Nucleus accumbens (tissue), 56 donors: ENCODE measurements at places on chromosomes 2 and 18.

DNA sequence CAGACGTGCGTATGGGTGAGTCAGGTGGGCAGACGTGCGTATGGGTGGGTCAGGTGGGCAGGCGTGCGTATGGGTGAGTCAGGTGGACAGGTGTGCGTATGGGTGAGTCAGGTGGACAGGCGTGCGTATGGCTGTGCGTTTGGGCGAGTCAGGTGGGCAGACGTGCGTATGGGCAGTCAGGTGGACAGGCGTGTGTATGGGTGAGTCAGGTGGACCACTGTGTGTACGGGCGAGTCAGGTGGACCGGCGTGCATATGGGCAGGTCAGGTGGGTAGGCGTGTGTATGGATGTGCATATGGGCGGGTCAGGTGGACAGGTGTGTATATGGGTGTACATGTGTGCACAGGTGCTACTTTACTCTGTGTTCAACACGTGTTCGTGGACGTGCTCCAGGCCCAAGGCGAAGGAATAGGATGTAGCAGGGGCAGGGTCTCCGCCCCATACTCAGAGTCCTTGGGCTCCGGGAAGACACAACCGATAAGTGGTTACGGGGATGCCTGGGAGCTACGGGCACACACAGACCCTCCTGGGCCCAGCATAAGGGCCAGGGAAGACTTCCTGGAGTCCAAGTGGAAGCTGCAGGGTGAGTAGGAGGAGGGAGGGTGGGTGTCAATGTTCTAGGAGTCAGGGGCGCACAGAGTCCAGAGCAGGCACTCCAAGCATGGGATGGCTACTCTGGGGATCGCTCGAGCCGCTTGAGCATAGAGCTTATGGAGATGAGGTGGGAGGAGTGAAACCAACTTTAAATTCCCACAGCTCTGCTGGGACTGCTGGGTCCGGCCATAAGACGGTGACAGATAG is 27.1 kb upstream of the KLF11 start:
- DNase-seq: no peak

- DNase-seq: no peak
Measured at GRCh38 chr18:51089691-51090090, 59.7 kb downstream of the SMAD4 start.

DNA sequence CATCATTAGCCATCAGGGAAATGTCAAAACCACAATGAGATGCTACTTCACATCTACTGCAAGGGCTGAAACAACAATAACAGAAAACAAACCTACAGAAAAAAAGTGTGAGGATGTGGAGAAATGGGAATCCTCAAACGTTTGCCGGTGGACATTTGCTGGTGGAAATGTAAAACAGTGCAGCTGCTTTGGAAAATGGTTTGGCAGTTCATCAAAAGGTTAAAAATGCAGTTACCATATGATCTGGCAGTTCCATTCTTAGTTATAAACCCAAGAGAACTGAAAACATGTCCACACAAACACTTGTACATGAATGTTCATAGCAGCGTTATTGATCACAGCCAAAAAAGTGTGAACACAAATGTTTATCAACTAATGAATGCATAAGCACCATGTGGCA is 44.2 kb downstream of the PROC start:
- no peak for DNase-seq

DNA sequence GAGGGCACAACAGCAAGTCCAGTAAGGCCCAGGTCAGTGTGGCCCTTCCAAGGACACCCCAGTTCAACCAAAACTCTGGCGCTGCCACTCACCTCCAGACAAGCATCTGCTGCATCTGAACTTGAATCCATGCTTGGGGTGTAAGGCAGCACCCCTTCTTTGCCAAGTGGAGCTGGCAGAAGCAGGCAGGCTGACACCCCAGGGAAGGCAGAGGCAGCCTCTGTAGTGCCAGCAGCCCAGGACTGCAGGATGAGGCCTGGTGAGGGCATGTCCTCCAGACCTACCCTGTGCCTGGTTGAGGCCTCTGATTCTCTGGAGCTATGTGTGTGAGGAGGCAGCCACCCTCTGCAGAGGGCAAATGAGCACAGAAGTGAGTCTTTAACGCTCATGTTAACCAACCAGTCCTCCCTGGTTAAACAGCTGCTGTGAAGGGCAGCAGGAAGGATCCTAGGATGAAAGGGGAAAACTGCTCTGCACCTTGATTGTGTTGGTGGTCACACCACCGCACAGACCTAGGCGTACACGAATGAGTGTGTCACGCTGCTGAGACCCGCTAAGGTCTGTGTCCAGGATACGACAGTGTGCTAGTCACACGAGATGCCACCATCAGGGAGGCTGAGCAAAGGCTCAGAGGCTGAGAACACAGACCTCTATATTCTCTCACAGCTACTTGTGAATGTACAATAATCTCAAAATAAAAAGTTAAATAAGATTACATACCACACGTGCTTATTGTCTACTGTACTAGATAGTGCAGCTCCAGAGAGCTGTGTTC is 2.2 kb downstream of the PARD6G start:
- no peak for DNase-seq

GRCh38 chr18:64259871-64260270 is 111.0 kb upstream of the LINC00305 start:
- no peak for DNase-seq

DNA sequence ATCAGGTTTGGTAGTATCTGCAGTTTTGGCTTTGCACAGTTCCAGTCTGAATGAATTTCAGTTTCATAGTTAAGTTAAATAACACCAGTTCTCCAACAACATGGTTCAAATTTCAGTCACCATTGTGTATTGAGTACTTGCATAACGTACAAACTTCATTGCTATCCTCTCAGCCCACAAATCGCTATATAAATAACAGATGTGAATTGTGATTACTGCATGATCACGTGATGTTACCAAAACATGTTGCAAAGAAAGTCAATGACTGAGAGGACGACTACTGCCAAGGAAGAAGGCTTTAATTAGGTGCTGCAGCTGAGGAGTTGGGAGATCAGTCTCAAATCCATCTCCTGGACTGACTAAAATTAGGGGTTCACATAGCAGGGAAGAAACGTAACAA is 48.2 kb downstream of the COL4A4 start:
- no peak for DNase-seq

- DNase-seq: no peak
Measured at GRCh38 chr2:136932700-136933099, 167.4 kb downstream of the THSD7B start.

DNA sequence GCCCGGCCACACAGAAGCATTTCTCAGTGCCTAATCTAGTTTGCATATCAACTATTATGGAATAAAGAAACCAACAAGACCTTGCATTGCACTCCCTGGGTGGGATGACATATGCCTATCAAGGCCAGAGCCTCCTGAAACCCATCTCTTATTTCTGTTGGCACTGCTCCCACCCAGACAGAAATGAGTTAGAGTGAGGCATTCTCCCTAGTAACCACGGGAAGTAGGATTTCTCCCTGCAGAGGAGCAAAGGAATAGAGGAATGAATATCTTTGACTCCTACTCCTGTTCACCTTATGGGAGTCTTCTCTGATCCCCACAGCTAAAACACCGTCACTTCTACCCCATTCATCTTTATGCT is 24.2 kb upstream of the SCYGR1 start:
- no peak for DNase-seq

GRCh38 chr2:196376984-196377877 is 205.9 kb upstream of the STK17B start:
- DNase-seq: no peak

- peak; percentile 39 for DNase-seq
Measured at GRCh38 chr18:4455113-4455811, at the start of gene DLGAP1. DLGAP1 (minus strand) TSS chr18:4455307.

DNA sequence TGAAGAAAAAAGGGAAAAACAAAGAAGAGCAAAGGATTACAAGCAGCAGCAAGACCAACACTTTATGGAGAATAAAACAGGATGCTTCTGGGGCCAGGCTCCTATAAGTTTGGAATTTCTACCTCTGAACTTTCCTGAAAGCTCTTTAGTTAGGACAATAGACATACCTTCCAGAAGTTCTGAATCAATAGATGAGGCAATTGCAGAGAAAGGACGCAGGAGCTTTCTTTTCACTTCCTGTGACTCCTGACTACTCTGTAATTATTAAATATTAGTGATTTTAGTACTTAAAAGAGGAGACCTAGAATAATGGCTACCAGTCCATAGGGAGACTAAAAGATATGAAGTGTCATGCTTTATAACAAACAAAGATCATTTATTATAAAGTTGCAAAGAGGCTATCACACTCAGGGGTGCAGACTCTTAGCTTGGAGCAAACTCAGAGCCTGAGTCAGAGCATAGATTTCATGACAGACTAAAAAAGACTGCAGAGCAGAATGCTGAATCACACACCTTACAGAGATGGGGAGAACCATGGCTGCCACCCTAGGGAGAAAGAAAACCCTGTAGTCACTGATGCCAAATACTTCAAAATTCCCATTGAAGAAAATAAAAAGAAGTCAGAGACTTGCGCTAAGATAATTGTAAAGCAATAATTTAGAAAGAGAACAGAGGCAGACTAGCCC is 52.5 kb upstream of the FAM136A start:
- no peak for DNase-seq

DNA sequence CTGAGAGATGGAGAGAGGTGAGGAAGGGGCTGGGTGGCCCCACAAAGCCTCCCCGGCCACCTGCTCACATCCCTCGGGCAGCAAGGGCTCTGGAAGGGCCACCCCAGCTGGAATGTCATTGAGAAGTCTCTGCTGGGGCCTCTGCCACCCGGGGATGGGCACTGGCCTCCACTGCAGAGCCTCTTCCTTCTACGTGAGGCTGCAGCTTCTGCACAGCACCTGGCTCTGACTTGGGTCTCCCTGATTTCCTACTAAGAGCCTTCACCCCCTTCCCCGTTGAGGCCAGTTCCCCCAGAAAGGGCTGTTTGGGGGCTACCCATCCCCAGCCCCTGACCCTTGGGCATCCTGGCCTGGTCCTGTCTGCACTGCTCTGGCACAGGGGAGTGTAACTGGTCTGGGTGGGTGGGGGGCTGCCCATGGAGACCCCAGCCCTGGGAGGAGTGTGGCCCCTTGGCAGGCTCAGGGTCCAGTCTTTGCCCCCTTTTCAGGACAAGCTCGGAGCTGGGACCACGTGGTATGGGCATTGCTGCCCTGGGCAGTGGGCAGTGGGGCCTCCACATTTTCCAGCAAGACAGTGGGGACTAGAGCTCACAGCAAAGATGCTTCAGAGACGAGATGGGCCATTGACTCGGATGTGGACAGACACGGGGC is 5.6 kb downstream of the PDCD1 start:
- DNase-seq: no peak

- DNase-seq: no peak
Measured at GRCh38 chr2:219633276-219634065, 6.0 kb downstream of the SLC4A3 start.

- DNase-seq: no peak
Measured at GRCh38 chr2:191204433-191204832, 40.8 kb upstream of the MYO1B start.

DNA sequence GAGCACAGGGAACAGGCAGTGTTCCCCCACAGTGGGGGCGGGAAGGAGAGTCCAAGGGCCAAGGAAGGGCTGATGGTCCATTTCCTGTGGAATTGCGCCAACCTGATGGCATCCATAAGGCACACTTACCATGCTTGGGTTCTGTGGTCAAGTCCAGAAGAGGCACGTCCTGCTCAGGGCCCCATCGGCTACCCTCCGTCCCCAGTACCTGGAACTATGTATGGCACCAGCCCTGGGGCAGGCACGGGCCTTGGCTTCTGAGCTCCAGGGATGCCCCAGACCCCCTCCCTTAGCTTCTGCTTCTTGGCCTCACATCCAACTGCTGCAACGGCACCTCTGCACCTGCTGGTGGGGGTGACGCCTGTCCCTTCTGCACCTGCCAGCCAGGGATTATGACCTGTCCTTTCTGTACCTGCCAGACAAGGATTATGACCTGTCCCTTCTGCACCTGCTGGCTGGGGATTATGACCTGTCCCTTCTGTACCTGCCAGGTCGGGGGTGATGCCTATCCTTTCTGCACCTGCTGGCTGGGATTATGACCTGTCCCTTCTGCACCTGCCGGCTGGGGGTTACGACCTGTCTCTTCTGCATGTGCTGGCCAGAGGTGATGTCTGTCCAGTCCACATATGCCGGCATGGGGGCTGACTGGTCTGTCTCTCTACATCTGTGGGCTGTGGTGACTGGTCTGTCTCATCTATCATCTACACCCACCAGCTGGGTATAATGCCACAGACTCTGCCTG is 45.4 kb upstream of the SNTG2 start:
- DNase-seq: no peak

- DNase-seq: no peak
Measured at GRCh38 chr2:179565807-179566206, 295.6 kb downstream of the ZNF385B start.

- no peak for DNase-seq
Measured at GRCh38 chr2:149103081-149103620, 64.7 kb downstream of the LYPD6B start.

DNA sequence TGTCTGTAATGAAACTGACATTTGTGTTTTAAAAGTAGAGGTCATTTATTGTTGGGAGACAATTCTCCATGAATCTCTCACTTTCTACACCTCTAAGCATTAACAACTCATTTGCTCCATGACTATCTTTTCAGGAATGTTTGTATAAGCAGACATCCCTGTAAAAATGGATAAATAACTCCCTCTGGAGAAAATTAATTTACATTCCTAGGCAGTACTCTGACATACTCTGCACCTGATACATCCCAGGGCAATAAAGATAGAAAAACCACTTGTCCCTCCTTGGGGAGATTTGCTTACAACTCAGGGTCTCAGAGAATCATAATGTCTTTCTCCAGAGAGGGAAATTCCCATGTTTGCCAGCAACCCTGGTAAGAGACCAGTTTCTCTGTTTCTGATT is 1037.7 kb upstream of the SLC39A10 start:
- DNase-seq: no peak
